Activated CD8-positive, alpha-beta memory T cell treated with anti-CD3 and anti-CD28 coated beads for 24 hours (primary cell): ENCODE measurements at places on chromosomes 6 and 20.

DNA sequence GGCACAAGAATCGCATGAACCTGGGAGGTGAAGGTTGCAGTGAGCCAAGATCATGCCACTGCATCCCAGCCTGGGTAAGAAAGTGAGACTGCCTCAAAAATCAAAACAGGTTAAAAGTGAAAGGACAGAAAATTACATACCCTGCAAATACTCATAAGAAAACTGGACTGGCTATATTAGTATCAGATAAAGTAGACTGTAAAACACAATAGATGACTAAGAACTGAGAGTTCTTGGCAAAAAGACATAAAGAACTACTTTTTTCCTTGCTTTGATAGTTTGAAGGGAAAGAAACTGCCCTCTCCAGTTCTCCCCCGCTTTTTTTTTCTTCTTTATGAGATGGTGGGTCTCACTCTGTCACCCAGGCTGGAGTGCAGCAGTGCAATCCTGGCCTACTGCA is 17.0 kb downstream of the SNX3 start:
- DNase-seq, result no peak

DNA sequence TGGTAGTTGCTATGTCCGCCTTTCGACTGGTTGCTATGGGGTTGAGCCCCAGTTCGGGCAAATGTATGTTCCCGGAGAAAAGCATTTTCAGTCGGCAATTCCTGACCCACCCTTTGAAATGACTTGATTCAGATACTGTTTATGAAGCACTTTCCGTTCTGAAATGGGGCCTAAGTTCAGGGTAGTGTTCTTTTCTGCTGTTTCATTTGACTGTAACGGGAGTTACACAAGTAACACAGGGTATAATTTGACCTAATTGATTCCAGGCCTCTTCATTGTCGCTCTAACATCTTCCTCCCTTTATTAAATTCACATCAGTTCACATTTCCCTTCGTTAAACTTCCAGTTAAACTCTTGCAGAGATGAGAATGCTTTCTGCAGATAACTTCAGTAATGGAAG is 85.5 kb downstream of the BMP6 start:
- DNase-seq, result no peak

DNA sequence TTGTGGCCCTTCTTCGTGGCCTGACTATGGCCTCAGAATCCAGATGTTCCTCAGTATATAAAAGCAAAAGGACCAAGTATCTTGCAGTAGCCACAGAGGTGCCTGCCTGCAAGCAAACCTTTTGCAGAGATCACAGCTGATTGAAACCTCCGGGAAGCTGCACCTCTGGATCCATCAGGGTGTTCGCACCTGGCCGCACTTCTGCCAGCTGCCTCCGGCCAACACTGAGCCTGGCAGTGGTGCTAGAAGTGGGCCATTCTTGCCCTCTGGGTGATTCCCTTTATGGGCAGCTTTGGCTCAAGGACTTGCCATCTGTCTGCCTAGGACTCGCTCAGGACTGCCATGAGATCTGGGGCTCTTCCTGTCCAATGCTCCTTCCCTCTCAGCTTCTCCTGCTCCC is 214.6 kb upstream of the ECI2 start:
- DNase-seq, result no peak

DNA sequence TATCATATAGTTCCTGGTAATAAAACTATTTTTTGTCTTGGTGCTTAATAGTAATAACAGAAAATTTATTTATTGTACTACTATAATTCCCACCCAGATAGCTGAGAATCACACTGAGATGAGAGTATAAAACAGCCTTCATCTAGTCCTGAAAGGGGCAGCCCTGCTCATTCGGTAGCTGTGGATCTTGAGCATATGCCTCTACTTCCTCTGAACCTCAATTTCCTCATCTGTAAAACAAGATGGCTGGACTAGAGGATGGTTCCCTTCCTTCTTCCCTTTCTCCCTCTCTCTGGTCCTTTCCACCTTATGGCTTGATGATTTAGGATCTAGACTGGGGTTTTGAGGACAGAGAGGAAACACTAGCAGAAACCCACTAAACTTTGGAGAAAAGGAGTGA is 15.0 kb downstream of the FKBP5 start:
- no peak for DNase-seq

GRCh38 chr6:43318011-43318410 is 9.4 kb upstream of the CRIP3 start:
- DNase-seq, result no peak

DNA sequence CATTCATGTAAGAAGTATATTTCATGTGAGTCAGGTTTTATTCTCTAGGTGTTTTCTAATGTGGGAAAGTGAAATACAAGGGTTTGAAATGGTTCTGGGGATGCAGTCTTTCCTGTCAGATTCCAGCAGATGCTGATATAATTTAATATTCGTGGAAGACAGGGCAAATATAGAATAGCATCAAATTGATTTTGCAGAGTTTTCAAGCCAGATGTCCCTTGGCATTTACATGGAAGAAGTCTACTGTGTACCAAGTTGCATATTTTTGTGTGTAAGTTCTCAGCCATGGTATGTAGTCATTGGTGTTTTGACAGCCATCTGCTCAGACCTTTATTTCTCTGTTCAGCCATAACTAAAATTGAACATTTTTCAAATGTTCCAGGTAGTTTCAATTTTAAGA is 143.7 kb downstream of the LAMA2 start:
- DNase-seq, result no peak

DNA sequence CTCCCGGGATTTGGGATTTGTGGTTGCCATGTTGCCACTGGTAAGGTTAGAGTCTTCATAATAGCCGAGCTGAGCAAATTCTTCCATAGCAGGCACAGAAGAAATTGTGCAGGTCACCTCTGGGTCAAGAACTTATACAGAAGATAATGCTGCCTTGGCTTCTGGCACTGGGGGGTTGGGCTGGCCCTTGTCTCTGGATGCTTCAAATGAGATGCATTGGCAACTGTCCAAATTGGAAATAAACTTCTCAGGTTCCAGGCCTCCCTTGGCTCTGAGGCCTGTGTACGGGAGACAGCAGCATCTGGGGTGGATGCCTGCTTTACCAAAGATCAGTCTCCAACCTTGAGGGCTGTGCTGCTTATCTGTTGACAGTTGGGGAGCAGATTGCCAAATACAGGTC is 26.2 kb downstream of the MYO6 start:
- no peak for DNase-seq

- no peak for DNase-seq
These were observed 39.0 kb downstream of the FARS2 start for GRCh38 chr6:5300206-5300764.

- no peak for DNase-seq
These were observed 102.9 kb downstream of the SOBP start for GRCh38 chr6:107592806-107593205.

- DNase-seq, result no peak
These were observed 48.5 kb upstream of the PDYN start for GRCh38 chr20:2042400-2042799.

DNA sequence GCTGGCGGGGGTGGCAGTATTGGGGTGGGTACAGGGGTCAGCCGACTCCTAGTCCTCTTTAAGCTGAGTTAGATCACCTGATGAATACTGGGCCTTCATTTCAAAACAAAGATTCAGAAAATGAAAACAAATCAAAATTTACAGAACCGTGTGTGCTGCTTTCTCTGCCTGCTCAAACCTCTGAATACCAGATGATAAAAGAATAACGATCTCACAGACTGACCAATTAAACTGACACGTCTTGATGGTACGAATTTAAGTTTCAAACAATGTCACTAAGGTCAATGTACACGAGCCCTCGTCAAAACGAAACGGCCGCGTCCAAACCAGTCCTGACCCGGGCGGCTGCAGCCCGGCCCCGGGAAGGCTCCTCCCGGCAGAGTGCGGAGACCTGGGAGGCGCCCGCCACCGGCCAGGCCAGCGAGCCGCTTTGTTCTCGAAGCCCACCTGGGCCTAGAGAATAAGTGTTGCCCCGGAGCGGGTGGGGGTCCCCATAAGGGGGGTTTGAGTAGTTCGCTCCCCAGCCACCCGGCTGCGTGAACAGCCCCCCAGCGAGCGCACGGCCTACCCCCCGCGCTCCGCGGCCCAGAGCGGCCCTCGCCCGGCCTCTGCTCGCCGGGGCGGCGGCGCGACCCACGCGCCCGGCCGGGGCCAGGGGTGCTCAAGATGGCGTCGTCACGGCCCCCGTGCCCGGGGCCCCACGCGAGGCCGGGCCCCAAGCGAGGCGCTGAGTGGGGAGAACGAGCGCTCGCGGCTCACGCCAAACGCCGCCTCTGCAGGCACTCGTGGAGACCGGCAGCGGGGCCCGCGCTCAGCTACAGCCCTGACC is 728 bp downstream of the PSMA7 start:
- DNase-seq, result peak; percentile 74

DNA sequence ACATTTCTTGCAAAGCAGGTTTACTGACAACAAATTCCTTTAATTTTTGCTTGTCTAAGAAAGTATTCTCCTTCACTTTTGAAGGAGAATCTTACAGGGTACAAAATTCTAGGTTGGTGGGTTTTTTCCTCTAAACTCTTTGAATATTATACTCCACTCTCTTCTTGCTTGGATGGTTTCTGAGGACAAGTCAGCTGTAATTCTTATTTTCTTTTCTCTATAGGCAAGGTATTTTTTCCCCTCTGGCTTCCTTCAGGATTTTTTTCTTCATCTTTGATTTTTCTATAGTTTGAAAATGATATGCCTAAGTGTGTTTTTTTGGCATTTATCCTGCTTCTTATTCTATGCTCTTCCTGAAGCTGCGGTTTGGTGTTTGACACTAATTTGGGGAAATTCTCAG is 112.5 kb upstream of the HIVEP1 start:
- no peak for DNase-seq

DNA sequence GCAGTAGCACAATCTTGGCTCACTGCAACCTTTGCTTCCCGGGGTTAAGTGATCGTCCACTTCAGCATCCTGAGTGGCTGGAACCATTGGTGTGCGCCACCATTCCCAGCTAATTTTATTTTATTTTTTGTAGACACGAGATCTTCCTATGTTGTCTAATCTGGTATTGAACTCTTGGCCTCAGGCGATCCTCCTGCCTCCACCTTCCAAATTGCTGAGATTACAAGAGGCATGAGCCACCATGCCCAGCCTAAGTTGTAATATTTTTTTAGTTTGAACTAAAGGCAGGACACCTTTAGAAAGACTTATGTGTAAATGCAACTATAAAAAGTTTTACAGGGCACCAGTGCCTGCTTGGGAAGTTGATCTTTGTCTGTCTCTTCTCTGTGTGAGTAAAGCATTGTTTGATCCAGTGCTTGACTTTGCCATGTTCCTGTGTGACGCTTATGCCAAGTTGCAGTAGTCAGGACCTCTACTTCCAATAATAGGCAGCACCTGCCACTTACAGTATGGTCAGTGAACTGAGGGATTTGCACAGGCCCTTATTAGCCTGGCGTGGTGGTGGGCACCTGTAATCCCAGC is 46.9 kb downstream of the JARID2 start:
- DNase-seq, result no peak

DNA sequence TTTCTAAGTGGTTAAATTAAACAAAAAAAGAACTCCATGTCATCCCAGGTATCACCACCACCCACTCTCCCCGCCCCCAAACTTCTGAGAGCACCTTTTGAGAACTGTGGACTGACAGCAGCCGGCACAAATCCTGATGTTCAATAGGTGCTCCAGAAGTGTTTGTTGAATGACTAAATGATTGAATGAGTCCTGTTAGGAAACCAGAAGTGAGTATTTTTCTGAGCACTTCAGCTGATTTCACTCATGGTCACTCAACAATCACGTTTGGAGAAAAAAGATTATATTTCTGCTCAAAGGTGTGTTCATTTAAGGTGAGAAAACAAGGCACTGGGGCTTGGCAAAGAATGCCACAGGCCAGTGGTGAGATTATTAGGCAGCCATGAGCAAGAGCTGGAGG is 6.2 kb upstream of the HNF4A start:
- no peak for DNase-seq

- DNase-seq, result no peak
These were observed 25.8 kb upstream of the FABP7 start for GRCh38 chr6:122753688-122754056.

DNA sequence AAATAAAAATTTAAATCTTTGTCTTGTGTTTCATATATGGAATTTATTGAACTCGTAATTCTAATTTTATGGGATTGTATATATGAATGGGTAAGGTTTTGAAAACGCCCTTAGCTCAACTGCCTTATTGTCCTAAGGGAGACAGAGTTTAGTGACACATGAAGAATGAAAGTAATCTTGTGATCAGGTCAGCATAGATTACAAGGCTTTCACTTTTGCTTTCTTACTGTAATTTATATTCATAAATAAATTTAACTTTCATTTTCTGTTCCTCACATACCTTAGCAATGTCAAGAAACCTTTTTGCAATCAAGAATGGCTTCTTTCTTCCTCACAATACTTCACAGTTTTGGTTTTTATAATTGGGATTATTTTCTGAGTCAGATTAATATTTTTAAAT is 14.4 kb downstream of the KPNA5 start:
- no peak for DNase-seq

DNA sequence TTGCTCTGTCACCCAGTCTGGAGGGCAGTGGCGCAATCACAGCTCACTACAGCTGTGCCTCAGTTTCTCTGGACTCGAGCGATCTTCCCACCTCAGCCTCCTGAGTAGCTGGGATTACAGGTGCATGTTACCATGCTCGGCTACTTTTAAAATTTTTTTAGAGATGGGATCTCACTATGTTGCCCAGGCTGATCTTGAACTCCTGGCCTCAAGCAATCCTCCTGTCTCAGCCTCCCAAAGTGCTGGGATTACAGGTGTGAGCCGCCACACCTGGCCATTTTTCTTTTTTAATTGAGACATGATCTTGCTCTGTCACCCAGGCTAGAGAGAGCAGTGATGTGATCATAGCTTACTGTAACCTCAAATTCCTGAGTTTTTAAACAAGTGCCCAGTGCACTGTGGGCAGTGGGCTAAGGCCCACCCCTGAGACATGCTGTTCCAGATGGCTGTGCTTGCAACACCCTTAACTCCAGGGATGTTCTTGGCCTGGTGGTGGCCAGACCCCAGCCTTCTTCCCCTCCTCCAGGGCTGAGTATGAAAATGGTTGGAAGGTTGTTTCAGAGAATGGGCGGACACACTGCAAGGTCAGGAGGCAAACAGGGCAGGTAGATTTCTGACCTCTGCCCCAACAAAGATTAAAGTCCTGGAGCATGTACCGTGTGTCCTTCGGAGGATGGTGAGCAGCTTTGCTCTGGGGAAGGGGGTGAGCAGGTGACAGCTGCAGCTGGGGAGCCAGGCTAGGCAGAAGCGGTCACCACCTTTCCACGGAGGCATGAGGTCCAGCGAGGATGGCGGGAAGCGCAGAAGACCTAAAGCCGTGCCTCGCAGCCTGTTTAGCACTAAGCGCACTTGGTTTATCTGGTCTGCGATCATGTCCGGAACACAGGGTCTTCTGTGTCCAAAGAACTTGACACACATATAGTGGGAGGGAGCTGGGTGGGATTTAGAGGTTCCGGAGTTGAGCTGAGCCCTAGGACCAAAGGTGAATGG is 1.4 kb upstream of the FAM83C start:
- no peak for DNase-seq

- no peak for DNase-seq
These were observed 34.2 kb upstream of the RPN2 start for GRCh38 chr20:37144856-37145404.

- DNase-seq, result no peak
These were observed 76.4 kb downstream of the EYA2 start for GRCh38 chr20:46970937-46971630.

DNA sequence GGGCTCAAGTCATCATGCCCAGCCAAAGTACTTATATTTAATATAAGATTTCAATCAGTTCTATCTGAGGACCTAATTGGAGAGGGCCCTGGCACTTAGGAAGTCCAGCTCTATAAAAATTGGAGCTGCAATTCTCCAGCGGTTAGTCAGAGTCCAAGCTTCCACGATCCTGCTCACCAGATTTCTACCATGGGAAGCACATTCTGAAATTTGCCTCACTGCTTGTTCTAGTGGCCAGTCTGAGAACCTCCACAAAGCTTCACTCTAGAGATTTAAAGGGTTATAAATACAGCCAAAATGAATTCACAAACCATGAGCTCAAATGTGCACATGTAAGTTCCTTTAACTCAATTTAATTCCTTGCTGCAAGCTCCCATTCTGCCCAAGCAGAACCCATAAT is 33.5 kb downstream of the PNLDC1 start:
- no peak for DNase-seq
